Stimulated activated CD8-positive, alpha-beta memory T cell treated with anti-CD3 and anti-CD28 coated beads, Interleukin-15, amount 100 ng/mL, for 4 hours (primary cell): ENCODE measurements at places on chromosomes 2 and 18.

DNA sequence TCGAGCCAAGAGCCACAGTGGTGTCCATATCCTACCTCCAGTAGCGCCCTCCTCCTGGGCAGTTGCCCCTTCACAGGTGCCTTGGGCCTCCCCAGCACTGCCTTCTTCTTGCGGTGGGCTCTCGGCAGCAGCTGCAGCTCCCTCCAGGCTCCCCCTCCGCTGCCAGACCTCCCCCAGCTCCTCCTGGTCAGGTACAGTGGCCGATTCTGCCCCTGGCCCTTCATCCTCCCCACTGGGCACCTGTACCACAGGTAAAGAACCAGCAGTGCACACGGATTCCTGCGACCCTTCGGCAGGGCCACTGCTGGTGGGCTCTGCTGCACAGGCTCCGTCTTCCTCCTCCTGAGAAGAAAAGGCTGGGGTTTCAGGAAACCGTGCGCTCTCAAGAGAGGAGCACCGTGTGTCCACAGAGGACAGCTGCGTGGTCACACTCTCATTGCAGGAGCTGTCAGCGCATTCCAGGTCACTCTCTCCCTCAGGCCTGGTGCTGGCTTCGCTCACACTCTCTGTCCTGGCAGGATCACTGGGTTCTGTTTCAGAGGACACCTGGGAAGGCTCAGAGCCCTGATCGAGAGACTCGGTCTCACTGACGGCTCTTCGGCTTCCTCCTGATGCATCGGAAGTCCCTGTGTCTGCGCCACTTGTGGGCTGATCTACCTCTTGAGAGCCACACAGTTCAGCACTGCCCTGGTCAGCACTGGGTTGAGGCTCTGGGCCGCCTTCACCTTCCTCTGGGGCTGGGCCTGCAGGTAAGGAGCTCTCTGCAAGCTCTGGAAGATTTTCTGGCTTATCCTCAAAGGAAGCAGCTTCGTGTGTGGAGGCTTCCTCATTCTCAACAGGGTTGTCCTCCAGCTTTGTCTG lies 147.4 kb upstream of the STK17B start:
- DNase-seq = no peak

DNA sequence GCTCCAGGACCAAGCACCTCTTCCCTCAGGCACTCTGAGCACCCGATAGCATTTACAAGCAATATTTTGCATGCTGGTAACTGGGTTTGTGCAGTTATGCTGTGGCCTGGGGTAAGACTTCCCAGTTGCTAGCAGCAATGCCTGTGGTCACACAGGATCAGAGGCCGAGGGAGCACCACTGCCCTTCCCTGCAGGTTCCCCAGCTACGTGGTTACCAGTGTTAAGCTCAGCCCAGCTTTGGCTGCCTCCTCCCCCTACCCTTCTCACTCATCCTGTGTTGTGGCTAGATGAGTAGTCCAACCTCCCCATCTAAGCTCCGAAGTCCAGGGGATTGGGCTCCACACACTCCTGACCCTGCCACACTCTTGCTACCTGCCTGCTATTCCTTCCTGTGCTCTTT lies 141.1 kb downstream of the CELF4 start:
- DNase-seq = no peak

DNA sequence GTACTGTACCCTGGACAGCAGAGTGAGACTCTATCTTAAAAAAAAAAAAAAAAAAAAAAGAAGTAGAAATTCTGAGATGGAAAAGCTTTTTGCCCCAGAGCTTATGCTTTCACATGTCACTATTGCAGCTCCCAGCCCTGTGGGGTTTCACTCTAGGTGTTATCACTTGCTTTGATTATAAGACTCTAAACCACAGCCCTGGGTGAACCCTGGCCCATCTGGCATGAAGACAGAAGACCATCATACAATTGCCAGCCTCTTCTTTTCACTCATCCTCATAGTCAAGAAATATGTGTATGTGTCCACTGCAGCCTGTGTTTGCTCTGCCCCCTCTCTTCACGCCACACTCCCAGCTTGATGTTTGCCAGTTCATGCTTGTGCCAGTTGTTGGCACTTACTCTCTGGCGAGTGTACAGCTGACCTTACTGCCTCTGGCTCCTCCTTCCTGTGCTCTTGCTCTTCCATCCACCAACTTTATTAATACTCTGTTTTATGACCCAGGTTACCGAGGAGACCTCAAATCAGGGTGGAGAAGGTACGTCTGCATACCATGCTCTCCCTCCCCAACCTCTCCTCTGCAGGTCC lies 136.7 kb upstream of the NCK2 start:
- no peak for DNase-seq

DNA sequence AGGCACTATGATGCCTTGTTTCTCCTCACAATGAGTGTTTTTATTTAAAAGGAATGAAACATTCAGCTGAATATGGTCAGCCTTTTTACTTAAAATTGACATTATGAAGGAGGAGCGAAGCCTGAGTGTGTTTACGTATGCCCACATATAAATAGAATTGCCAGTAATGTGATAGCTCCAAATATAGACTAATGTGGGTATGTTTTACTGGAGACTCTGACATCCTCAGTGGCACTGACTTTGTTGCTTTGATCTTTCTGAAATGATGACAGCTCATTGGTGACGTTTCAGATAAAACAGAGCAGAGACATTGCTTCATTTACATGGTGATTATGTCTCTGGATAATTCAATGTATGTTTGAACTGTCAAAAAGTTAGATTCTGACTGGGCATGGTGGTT lies 167.0 kb downstream of the MGAT5 start:
- DNase-seq = no peak

DNA sequence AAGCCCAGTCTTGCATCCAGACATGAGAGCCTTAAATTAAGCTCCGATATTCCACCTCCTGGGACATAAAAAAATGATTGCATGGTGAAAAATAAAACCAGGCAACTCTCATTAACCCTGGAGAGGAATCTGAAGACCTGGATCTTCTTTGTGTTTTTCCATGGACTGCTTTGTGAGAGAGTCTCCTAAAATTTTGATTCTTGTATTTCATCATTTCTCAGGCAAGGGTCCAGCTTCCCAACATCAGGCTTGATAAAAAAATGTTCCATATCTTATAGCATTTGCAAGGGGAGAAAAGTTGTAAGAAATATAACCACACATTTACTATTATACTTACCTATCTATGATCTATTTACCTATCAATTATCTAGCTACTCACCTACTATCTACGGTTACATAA lies 327.5 kb upstream of the SPHKAP start:
- DNase-seq = no peak

DNA sequence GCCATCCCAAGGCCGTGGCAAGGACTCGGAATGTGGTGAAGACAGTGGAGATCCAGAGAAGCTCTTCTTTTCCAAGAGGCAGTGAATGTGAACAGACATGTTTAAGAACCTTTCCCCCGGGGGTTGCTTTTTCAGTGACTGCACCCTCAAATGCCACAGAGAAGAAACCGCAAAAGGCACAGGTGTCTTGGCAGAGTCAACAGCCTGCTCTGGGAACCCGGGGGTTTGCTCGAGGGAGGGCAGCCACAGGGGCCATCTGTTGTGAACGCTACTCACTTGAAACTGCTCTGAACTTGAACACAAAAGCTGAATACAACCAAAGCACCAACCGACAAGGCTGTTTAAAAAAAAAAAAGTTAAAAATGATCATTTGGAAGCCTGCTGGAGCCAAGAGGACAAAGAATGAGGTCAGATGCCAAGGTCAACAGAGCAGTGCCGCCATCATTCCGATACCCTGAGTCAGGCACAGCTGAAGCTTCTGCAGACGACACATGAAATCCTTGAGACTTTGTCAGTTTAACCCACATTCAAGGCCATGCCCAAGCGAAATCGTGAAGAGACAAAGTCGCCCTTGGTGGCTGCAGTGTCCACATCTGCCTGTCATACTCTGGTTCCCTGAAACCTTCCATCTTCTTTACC lies 47.4 kb downstream of the PSMG2 start:
- DNase-seq = no peak

GRCh38 chr18:58615140-58616132 lies 13.5 kb downstream of the ALPK2 start:
- DNase-seq = peak; percentile 21

DNA sequence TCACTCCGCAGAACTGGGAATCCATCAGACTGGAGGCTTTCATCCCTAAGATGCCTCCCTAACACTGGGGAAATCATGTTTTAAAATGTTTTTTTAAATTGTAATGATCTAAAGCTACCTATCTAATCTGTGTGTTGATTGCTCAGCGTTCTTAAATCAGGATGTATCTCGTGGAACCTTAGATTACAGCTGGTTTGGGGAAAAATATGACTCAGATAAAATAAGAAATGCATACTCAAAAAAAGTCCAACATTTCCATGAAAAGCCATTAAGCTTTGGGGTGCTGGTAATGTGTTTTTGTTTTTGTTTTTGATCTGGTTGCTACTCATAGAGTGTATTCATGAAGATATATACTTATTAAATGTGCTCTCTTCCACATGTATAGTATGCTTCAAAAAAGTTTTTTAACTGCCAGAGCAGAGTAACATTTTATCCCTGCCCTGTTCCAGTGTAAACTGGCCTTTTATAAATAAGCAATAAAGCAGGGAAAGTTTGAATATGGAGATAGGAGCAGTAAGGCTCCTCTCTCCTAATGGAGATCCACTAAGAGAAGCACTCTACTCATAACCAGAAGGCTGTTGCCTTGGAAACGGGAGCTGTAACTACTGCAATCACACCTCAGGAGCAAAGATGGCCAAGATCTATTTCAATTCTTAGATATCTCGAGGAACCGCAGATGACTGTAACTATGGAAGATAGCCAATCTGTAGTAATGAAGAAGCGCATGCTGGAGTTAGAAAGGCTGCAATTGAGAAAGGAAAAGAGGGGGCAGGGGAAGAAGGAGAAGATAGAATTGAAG lies 41.6 kb downstream of the ANKRD44 start:
- no peak for DNase-seq

- no peak for DNase-seq
These were observed 273.7 kb upstream of the KYNU start for GRCh38 chr2:142603759-142604158.

DNA sequence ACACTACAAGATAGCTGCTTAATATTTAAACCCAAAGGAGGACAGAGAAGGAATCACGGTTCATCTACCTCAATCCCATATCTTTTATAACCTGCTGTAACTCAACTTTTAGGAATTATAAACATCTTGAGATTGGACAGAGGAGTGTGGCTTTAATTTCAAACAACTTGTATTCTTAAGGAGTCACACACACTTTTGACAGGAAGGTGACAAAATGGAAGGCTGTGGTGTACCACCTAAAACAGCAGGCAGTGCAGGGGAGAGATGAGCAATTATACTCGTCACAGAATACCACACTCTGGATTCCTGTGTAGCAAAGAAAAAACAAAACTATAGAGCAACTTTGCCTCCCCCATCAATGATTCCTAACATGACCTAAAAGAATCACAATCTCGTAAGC lies 194.8 kb downstream of the ZEB2 start:
- DNase-seq = no peak
